ENCODE measurements at places on chromosomes 5 and 9.
A peak's percentile ranks its signal among the peaks of the same experiment; 100 is the strongest.

DNA sequence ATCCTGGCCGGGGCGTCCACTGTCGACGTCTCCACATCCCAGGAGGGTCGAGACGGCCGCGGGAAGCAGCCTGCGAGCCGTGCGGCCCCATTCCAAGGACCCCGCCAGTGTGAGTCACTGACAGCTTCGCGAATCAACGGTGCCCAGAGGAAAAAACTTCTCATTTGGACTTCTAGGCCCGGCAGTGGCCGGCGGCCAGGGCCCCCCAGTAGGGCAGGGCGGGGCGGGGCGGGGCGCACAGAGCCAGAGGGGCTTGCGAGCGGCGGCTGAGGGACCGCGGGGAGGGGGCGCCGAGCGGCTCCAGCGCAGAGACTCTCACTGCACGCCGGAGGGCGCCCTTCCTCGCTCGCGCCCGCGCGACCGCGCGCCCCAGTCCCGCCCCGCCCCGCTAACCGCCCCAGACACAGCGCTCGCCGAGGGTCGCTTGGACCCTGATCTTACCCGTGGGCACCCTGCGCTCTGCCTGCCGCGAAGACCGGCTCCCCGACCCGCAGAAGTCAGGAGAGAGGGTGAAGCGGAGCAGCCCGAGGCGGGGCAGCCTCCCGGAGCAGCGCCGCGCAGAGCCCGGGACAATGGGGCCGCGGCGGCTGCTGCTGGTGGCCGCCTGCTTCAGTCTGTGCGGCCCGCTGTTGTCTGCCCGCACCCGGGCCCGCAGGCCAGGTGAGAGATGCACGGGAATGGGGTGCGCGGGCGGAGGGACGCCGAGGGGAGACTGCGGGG lies at the start of gene F2R:
TSS of gene F2R (plus strand) at position 391 of the 720 bp plus-strand sequence. CDS start at position 573, 182 bp downstream.
- DNase-seq, result no peak

GRCh38 chr9:78013934-78014333 lies 17.7 kb downstream of the GNAQ start:
- no peak for DNase-seq

GRCh38 chr9:95102572-95102971 lies 214.9 kb downstream of the FANCC start:
- DNase-seq, result no peak

- no peak for DNase-seq
Observed at GRCh38 chr5:10699987-10700386, 61.0 kb downstream of the DAP start.

DNA sequence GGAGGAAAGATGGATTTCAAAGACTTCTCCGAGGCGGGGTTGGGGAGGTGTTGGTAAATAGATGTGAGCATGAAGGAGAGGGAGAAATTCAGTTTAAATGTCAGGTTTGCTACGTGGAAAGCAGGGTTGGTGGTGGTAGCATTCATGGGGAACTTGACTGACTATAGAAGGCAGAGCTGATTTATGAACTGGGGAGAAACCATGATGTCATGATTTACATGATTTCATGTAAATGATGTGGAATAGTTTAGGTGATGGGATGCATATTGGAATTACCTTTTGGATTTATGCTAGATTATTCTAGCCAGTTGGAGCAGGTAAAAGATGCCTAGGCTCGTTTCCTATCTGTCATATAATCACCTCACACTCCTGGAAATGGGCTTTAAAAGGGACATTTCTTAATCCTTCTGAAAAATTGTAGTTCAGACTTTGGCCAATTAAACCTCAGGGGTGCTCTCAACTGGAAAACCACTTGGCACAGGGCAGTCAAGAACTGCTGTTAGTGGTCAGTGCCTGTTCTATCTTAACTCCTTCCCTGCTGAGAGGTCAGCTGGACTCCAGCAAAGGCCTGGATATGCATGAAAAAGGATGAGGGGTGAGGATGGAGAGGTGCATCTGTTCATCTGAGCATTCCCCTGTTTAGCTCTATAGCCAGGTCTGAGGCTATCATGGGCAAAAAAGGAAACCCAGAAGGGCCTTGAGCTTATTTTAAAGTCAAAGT lies 50.1 kb upstream of the BASP1 start:
- no peak for DNase-seq

- no peak for DNase-seq
Observed at GRCh38 chr9:96289392-96289791, 12.6 kb downstream of the HSD17B3 start.

GRCh38 chr5:143055596-143056338 lies 285.6 kb downstream of the ARHGAP26 start:
- no peak for DNase-seq

DNA sequence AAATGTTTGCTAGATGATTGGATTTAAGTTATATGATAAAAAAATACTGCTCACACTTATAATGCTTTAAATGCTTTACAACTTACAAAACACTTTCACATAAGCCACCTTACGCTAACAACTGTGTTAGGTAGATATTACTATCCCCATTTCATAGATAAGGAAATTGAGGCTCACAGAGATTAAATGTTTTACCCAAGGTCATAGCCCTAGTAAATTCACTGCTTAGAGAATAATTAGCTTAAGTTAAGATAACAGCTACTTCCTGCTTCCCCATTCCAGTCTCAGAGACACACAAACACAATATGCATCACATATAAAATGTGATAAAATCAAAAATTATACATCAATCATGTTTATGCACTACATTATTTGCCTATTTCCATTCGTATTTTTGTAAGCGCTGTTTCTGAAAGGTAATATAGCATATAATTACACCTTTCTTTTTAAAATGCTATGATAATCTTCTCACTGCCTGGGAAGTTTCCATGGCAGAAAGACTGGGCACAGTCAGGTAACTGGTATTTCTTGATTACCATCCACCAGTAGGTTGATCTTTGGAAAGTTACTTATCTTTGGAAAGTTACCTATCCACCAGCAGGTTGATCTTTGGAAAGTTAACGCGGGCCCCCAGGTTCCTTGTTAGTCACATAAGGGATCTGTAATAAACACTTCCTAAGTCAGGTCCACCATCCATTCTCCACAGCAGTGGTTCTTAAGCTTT lies 101.1 kb downstream of the NFIB start:
- no peak for DNase-seq

GRCh38 chr9:95433096-95433819 lies 83.5 kb downstream of the PTCH1 start:
- DNase-seq, result no peak

DNA sequence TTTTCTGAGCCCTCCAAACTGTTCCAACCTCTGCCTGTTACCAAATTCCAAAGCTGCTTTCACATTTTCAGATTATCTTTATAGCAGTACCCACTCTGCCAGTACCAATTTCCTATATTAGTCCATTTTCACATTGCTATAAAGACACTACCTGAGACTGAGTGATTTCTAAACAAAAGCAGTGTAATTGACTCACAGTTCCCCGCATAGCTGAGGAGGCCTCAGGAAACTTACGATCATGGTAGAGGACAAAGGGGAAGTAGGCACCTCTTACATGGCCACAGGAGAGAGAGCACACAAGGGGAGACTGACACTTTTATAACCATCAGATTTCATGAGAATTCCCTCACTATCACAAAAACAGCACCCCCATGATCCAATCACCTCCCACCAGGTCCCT lies 105.0 kb downstream of the DTWD2 start:
- DNase-seq, result no peak

DNA sequence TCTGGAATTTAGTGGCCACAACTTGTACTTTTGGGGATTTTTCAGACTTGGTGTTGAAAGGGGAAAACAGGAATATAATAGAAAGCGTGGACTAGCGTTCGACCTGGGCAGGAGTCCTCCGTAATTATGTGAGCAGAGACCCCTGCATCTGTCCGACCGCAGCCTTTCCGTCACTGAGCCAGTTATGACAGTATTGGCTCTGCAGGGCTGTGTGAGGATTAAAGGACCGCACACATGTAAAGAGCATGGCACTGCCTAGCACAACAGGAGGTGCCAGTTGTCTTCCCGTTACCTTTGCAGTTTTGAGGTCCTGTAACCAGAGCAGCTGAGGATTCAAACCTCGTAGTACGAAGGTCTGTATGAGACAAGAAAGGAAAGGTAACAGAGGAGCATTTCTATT lies 1.2 kb downstream of the B4GALT7 start:
- DNase-seq, result no peak

DNA sequence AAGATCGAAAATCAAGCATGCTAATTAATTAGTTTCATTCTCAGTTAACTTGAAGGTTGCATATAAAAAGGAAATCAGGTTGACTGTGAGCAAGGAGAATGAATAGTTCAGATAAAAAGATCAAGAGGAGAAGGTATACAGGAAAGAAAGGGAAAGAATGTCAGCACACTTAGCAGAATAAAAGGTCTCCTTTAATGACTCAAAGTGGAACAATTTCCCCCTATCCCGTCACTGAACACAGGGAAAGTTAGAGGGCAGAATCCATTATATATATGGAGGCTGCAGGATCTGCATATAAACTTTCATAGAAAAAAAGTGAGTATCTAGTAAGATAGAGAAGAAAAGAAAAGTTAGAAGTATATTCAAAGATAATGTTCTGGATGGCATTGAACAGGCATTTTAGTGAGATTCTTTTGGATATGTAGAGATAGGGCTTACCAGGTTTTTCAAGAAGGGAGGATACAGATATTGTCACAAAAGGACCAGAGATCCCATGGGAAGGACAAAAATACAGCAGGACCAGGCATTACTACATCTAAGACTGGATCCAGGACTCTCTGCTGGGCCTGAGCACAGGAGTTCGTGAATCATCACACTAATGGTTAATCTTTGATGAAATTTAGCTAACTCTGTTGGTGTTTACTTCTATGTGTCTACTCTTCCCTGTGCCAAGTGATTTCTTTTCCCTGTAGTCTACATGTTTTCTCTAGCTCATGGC lies 988.2 kb upstream of the ARRDC3 start:
- no peak for DNase-seq

GRCh38 chr9:136051837-136052471 lies 43.1 kb downstream of the NACC2 start:
- DNase-seq, result peak; percentile 63

DNA sequence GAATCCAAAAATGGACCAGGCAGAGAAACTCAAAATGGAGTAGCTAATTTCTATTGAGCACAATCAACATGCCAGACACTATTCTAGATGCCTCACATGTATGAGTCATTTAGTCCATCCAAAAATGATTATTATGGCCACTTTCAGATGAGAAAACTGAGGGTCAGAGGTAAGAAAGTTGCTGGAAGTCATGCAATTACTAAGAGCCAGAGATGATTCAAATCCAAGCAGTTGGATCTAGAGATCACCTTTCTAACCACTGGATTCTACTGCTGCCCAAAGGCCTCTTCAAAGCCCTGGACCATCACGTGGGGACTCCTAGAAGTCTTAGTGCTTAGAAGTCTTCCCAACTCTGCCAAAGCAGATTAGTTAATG lies 51.8 kb upstream of the HMHB1 start:
- no peak for DNase-seq

GRCh38 chr5:59724482-59725391 lies 168.8 kb downstream of the PDE4D start:
- DNase-seq, result no peak

DNA sequence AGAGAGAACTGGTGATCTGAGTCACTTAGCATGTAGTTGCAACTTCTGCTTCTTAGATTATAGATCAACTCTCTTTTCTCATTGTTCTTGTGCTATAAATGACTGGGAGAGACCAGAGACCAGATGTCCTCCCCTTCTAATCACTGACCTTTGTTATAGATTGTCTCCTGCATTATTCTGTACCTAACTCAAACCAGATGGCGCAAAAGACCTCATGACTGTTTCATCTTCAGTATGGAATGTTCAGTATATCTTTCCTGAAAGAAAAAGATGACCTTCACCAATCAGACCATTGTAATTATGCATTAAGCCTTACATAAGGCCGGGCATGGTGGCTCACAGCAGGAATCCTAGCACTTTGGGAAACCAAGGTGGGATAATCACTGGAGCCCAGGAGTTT lies 30.5 kb upstream of the ADAM19 start:
- DNase-seq, result no peak

GRCh38 chr5:911601-912000 lies 18.9 kb downstream of the TRIP13 start:
- no peak for DNase-seq

GRCh38 chr9:71681708-71682272 lies 86.5 kb downstream of the CEMIP2 start:
- no peak for DNase-seq

GRCh38 chr5:51391175-51391574 lies 7.9 kb downstream of the ISL1 start:
- DNase-seq, result no peak

- DNase-seq, result no peak
Observed at GRCh38 chr5:123855609-123856008, 343.6 kb downstream of the CSNK1G3 start.

DNA sequence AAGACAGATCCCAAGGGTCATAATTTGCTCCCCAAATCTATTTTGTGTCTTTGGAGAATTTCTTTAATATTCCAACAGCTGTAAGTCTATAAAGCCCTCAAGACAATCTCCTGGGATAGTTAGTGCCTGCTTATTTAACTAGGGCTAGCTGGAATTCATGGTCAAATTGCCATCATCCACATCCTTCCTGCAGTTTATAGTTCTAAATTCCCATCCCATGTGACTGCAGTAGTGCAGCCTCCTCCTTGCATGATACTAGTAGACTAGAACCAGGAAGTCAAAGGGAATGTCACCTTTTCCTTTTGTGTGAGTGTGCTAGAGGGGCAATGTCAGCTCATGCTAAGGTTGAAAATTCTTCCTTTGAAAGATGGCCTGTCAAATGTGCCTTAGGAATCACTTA lies 214.8 kb upstream of the PIK3R1 start:
- DNase-seq, result no peak

GRCh38 chr9:97440160-97440559 lies 28.3 kb downstream of the TDRD7 start:
- no peak for DNase-seq

DNA sequence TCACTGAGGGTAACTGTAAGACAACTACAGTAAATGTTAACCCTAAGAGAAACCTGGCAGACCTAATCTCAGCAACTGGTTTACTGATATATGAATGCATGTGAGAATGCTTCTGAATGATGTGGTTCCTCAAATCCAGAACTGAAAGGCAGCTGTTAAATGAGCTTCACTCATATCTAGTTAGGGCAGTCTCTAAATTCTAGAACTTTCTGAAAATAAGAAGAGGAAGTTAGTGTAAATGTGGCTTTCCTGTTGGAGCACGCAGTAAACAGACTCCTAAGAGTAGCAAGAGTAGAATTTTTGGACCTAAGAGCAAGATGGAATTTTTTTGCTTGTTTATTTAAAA lies 117.9 kb upstream of the KCNN2 start:
- no peak for DNase-seq
